GDM1 (cell line): ENCODE measurements at places on chromosomes 2 and 18.
A peak's percentile ranks its signal among the peaks of the same experiment; 100 is the strongest.

DNA sequence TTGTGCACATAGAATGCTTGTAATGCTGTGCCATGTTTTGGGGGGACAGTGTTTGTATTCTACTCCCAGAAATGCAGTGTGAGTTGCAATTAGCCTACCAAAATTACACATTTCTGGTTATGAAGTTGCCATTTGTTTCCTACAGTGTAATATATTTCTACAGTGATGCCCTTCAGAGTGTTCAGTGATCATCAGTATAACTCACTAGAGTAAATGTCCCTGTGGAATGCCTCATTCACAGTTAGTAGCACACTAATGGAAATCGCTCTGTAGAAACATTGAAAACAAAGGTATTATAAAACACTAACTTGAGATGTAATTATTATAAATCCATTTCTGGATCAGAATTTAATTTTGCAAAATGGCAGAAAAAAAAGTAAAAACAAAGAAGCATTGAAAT is 498.7 kb downstream of the PTPRM start:
- no peak for DNase-seq

DNA sequence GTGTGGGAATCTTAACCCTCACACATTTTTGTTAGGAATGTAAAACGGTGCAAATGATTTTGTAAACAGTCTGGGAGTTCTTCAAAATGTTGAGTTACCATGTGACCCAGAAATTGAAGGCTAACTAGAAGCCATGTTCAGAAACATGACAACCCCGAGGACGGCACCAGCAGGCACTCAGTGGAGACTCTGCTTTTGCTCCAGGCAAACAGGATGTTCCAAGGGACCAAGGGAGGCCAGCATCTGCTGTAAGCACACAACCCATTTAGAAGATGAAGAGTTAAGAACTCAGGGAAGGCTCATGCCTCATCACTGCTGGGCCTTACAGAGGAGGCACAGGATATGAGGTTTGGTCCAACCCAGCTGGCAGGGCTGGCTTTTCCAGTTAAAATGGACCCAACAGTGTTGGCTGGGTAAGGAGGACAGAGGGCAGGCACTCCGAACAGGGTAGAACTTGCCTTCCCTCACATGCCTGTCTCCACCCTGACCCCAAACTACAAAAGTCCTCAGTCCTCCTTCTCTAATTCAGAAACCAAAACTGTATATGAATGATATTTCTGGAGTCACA is 23.6 kb downstream of the PARD6G start:
- DNase-seq: no peak

DNA sequence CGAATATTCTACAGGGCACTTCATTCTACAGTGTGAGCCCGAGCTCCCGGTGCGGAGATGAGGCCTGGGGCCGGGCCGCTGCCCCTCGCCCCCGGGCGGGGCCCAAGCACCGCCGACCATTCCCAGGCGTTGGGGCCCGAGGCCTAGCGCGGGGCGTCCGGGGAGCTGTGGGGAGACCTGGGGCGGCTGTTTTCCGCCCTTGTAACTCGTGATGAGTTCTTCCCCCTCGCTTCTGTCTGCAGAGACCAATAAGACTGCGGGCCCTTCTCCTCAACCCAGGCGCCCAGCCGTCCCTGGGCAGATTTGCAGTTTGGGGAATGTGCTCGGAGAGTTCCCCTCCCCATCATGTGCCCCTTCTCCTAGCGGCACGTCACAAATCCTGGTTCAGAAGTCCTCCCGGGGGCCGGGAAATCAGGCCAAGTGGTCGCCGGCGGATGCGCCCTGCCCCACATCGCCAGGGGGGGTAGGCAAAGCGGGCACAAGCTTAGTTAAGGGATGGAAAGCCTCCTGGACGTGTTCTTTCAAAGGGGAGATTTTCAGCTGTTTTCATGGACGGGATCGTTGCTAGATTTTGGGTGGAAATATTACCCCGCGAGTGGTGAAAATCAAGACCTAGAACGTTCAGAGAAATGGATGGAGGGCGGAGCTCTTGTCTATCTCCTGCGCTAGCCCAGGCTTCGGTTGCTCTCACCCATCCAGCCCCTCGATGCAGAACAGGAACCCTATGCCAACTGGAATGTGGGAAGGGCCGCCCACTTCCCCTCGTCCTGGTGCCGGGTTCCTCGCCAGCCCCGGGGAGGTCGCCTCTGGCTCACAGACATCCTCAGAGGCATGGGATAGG is 18.8 kb upstream of the HAAO start:
- DNase-seq: peak; percentile 49

- no peak for DNase-seq
These were observed 61.3 kb upstream of the RAPGEF4 start for GRCh38 chr2:172674034-172674967.

GRCh38 chr2:26355038-26355995 is 8.7 kb upstream of the ADGRF3 start:
- DNase-seq: no peak

DNA sequence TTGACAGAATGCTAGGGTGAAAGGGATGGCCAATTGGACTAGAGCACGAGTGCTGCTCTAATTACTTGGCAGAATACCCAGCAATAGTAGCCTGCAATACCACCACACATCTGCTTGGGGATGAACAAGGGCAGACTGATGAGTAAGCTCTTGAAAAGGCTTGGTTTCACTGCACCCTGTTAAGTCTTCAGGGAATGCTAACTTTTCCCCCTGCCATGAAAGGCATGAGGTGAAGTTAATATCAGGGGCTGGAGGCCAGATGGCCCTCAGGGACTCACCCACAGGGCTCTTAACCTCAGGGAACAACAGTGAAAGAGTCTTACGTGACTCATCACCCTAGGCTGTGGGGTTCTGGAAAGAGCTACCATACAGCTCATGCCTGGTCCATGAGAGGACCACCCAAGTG is 51.7 kb upstream of the MYL1 start:
- DNase-seq: no peak

DNA sequence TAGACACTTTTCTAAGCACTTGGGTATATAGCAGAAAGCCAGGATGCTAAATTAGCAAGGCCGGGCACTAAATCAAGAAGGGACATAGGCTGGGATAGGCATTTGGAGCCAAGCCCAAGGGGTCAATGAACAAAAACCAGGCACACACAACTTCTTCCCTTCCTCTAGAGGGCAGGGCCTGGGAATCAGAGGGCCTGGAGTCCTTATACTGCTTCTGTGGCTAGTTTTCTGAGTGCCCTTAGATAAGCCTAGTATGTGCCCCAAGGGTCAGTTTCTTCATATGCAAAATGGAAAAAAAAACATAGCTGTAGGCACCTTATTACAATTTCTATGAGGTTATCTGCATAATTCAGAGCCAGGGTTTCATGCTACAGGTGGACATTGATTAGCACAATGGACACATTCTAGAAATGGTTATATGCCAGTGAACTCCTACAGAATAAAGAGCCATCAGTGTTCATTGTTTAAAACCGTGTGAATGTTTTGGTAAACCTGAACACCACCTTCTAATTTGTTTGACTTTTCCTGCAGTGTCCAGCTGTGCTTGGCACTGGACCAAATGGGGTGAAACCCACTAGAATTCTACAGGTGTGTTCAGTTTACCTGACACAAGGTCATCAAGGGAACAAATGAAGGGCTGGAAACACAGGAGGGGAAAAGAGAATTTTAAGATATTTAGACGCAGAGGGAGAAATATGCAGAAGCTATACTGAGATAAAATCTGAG is 49.6 kb downstream of the PAX8 start:
- no peak for DNase-seq

DNA sequence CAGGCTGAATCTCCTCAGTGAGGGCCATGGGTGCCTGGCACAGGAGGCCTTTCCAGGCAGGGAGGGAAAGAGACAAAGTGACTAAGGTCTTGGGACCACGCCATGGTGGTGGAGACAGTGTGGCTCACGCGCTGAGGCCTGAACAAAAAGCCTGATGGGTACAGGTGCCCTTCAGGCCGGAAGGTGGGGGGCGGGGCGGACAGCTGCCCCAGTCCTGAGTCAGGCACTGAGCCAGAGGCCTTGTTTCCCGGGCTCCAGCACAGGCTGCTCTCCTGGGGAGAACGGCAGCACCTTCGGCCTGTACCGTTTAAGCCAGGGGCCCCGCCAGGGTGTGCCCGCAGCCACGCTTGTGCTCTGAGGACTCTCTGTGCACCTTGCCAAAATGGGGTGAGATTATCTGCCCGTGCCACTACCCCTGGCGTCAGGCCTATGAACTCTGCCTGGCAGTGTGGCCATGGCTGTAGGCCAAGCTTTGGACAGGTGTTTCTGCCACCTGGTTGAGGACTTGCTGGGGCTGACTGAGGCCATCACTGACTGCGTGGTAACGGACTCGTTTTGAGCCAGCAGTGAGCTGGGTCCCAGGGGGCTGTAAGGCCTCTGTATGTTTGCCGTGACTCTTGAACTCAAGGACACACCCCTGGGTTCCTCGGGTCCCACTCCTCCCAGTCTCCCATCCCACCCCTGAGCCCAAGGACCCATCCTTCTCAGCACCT is 31.7 kb upstream of the DNMT3A start:
- no peak for DNase-seq

- no peak for DNase-seq
These were observed 315.9 kb downstream of the DSEL start for GRCh38 chr18:67200665-67201064.

DNA sequence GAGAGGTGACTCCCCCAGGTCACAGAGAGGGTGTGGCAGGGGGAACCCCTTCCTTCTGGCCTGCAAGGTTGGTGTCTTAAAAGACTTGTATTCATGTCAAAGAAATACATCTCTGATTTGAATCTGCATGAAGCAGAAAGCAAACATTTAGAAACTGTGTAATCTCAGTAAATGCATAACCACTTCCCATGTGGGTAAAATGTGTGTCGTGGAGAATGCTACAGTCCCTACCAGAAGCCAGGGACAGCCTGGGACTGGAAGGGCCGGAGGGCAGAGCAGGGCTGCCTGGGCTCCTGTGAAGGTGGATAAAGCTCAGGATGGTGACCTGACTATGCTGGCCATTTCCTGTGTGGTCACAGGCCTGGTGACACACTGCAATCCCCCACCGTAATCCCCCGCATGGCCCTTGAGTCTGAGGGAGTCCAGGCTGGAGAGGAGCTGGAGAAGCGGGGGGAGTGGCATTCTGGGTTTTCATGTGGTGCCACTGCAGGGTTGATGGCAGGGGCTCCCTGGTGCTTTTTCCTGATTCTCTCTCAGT is 102.2 kb downstream of the LRRC30 start:
- DNase-seq: no peak

DNA sequence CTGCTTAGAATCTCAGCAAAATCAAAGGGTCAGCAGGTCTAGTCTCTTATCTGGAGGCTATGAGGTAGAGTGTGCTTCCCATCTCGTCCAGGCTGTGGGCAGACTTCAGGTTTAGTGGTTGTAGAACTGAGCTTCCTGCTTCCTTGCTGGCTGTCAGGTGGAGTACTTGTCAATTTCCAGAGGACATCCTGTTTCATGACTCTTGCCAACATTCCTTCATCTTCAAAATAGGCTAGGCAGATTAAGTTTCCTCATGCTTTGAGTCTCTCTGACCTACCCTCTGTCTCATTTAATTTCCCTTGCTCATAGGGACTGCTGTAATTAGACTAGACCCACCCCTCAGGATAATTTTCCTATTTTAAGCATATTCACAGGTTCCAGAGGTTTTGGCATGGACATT is 562.6 kb downstream of the SPAG16 start:
- DNase-seq: no peak

GRCh38 chr18:72013427-72013850 is 530.7 kb downstream of the CBLN2 start:
- DNase-seq: no peak

DNA sequence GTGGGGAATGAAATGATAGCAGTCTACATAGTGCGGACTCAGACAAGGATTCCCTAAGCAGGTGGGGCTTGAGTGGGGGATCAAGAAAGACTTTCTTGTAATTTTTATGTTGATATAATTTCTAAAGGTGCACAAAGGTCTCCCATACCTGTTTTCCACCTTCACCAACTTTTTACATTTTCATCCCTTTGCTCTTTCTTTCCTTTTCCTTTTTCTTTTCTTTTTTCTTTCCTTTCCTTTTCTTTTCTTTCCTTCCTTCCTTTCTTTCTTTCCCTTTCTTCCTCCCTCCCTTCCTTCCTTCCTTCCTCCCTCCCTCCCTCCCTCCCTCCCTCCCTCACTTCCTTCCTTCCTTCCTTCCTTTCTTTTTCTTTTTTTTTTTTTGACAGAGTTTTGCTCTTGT is 10.1 kb upstream of the TRMT61B start:
- DNase-seq: no peak

GRCh38 chr2:228102949-228103348 is 78.5 kb downstream of the SPHKAP start:
- no peak for DNase-seq

DNA sequence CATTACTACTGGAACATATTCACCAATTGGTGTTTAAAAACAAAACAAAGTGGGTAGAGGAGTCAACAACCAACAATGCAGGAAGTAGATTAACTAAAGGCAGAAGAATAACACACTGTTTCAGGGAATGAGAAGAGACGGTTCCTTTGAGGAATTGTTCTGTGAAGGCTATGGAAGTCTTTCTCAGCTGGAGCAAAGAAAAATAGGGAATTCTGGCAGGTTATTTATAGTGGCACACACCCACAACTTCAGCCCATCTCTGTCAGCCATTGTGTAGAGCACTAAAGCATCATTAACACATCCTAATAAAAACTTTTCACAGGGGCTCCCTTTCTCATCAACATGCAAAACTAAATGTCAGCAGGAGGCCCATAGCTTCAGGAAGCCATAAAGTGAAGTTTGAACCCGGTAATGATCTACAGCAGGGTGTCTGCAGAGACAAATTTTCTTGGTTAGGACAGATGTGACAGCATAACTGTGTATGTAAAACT is 113.6 kb downstream of the CDH2 start:
- DNase-seq: no peak

- DNase-seq: no peak
These were observed 211.5 kb downstream of the IKZF2 start for GRCh38 chr2:212939777-212940531.

GRCh38 chr2:137357634-137358033 is 592.3 kb downstream of the THSD7B start:
- no peak for DNase-seq

- DNase-seq: peak; percentile 41
These were observed 89.1 kb downstream of the SCN2A start for GRCh38 chr2:165328272-165328671.

- no peak for DNase-seq
These were observed 64.6 kb downstream of the NCKAP1 start for GRCh38 chr2:182973441-182974352.

DNA sequence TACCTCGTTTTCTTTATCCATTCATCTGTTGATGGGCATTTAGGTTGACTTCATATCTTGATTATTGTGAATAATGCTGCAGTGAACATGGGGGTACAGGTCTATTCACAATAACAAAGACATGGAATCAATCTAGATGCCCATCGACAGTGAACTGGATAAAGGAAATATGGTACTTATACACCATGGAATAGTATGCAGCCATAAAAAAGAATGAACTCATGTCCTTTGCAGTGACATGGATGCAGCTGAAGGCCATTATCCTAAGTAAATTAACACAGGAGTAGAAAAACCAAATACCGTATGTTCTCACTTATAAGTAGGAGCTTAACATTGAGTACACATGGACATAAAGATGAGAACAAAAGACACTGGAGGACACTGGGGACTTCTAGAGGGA is 111.6 kb downstream of the LAMA3 start:
- no peak for DNase-seq

- DNase-seq: no peak
These were observed 211.9 kb downstream of the RBM43 start for GRCh38 chr2:151049746-151050145.
